NCI-H2081 treated with DMSO at 0.1 percent for 48 hours (cell line): ENCODE measurements at places on chromosomes 7 and 10.

DNA sequence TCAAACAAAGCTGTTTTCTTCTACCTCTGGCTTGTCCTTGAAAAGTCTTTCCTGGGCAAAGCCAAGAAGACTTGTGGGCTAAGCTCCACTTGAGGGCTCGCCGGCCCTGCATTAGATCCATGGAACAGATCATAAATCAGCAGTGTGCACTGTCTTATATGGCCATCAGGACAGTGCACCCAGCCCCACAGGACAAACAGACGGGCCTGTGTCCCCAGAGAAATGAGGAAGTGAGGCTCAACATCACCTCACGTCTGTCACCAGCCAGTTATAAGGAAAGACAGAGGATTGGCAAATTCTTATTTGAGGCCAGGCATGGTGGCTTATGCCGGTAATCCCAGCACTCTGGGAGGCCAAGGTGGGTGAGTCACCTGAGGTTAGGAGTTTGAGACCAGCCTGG lies 12.3 kb upstream of the IFT22 start:
- DNase-seq: no peak

DNA sequence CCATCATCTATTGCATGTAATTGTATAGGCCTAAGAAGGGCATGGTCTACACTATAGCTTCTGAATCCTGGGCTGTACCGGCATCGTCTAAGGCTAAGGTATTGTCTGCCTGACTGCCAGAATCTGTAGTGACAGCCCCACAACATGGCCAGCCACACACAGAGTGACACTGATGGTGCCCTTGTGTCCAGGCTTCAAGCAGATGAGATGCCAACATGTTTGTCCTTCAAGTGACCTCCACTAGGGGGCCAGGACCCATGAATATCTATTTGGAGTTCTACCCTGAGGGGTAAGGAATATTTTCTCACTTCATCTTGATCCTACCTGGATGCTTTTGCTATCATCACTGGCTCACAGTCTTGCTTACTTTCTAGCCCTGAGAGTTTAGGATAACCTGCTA lies 1.5 kb downstream of the CYP3A7 start:
- DNase-seq: no peak

GRCh38 chr7:25430200-25430931 lies 202.1 kb upstream of the NPVF start:
- no peak for DNase-seq

- DNase-seq: no peak
Measured at GRCh38 chr10:11757821-11758463, 15.8 kb downstream of the ECHDC3 start.
